Stimulated activated CD8-positive, alpha-beta memory T cell treated with anti-CD3 and anti-CD28 coated beads, Interleukin-2, amount 100 ng/mL, for 1 hour (primary cell): ENCODE measurements at places on chromosomes 16 and 17.

DNA sequence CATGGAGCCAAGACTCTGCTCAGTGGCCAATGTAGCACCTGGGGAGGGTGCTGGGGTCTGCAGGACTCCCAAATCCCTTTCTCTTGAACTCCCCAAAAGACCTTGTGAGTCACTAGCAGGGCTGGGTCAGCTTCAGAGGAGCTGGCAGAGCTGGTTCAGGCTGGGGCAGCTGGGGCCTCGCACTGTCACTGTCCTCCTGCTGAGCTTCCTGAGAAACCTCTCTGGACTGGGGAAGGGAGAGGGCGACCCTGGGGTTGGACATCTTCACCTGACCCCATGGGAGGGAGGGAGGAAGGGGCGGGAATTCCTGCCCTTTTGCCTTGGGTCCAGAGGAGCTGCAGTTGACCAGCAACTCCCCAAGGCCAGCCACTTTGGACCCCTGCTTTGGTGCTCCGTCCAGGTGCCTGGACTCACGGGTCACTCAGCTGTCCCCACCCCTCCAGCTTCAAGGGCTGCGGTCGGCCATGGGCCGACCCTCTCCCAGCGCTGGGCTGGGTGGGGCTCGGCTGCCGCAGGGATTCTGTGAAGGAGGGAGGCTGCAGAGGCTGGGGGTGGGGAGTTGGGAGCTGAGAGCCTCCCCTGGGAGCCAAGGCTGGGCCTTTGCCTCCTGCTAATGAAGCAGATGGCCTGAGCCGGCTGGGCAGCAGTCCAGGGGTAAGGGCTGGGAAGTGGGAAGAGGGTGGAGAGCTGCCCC is 9.2 kb downstream of the FMNL1 start:
- no peak for DNase-seq

DNA sequence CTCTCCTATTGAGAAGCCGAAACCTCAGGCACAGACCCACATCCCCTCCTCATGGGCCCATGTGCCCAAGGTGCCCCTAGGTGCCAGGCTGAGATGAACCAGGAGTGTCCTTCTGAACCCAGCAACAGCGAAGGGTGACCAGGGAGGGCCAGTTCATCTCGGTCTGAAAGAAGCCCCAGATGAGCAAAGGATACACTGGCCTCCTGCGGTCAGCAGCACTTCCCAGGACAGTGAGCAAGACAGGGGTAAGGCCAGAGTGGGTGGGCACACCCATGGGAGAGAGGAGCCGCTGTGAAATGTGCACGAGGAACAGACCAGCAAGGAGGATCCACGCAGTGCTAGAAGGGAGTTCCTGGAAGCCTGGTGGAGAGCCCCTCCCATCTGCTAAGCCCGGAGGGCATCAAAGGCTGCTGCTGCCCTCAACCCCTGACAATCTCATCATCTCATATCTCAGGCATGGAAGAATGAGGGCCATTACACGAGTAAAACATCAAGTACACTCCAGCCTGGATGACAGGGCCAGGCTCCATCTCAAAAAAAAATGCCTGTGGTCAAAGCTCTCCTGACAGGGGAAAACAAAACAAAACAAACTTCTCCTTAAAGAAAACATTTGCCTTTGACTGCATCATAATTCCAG is 3.3 kb upstream of the HBZ start:
- no peak for DNase-seq

GRCh38 chr17:44905006-44906000 is 6.1 kb upstream of the EFTUD2 start:
- no peak for DNase-seq

GRCh38 chr16:57476546-57477410 is 9.5 kb downstream of the DOK4 start:
- no peak for DNase-seq

- DNase-seq: no peak
These were observed 998 bp downstream of the ACD start for GRCh38 chr16:67658849-67659674.

DNA sequence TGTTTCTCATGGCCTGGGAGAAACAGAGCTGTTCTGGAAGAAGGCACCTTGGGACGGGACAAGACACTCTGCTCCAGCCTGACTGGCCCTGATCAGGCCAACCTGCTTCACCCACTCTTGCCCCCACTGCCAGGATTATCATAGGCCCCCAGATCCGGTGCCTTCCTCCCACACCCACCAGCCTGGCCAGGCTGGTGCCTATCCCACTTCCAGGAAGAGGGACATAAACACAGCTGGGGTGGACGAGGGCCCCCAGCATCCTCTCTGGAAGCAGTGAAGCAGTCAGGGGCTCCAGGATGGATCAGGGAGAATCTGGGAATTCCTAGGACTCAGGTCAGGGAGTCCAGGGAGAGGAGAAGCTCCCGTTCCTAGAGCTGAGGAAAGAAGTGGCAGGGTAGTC is 16.9 kb upstream of the ITGA3 start:
- no peak for DNase-seq

DNA sequence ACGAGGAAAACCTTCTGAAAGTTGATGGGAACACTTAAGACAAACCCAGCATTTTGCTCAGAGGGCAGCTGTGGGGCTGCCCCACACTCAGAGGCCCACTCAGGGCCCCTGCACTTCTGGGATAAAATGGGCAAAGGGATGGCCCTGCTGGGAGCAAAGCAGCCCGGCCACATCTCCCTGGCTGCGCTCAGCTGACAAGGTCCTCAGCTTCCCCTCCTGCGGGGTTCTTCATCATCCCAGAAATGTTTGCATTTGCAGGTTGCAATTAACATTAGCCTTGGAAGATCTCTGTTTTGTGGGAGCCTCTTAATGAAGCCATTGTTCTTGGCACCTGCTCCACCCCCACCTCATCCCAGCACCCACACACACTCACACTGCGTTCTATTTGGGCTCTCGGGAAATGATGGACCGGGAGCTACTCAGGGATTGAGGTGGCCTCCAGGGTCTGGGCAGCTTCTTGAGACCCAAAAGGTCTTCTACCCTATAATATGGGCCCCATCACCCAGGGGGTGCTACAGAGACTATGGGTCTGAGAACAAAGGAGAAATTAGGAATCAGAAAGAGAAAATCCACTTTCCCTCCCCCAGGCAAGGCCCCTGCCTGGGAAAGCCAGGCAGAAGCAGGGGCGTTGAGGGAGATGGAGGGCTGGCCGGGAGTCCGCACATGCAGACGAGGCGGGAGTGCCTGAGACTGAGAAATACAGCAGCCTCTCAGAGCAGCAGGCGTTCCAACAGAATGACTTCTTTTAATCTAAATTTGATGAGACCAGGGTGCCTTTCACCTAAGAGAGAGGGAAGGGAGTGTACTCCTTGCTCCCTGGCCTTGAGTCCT is 53.7 kb upstream of the RPL38 start:
- no peak for DNase-seq

DNA sequence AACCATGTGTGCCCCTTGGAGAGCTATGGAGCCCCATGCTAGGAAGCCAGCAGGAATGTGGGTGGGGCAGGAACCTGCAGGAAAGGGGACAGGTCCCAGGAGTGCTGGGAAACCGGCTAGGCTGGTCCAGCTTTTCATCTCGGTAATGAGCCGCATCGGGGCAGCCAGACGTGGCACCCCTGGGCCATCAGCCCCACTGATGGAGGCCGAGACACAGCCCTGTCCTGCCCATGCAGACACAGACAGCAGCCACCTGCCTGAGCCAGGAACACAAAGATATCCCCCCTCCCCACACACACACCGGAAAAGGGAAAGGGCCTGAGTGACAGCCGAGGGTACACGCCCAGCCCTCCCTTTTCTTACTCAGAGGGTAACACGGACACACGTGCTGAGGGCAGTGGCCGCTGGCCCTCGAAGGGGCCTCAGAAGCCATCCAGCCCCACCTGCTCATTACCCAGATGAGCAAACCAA is 18.1 kb downstream of the PPL start:
- DNase-seq: no peak

GRCh38 chr16:12885742-12886141 is 15.7 kb upstream of the SHISA9 start:
- DNase-seq: no peak

DNA sequence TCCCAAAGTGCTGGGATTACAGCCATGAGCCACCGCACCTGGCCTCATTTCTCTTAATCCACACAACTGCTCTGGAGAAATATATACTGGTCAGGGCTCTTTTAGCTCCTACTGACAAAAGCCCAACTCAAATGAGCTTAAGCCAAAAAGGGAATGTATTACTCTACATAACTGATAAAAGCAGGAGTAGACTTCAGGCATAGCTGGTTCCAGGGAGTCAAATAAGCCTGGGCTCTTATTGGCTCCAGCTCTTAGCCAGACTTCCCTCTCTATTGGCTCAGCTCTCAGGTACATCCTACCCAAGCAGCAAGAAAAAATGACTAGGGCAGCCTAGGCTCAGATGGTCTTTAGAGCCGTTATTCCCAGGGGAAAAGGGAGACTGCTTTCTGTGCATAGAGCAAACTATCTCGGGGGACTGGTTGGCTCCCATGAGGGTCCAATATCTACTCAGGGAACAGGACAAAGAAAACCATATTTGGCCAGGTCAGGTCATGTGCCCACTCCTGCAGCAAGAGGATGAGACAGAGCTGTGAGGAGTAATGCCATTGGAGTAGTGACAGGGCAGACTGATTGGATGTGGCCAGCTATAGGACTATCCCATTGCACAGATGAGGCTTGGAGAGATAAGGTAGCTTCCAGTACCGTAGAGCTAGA is 21.2 kb downstream of the TBX2 start:
- no peak for DNase-seq

- no peak for DNase-seq
These were observed 41.1 kb upstream of the CACNG3 start for GRCh38 chr16:24214992-24215391.

GRCh38 chr17:69499318-69499717 is 84.8 kb downstream of the MAP2K6 start:
- no peak for DNase-seq

- DNase-seq: no peak
These were observed 17.4 kb downstream of the MFSD11 start for GRCh38 chr17:76755285-76755684.

GRCh38 chr16:85901773-85902365 is 2.9 kb downstream of the IRF8 start:
- DNase-seq: no peak

DNA sequence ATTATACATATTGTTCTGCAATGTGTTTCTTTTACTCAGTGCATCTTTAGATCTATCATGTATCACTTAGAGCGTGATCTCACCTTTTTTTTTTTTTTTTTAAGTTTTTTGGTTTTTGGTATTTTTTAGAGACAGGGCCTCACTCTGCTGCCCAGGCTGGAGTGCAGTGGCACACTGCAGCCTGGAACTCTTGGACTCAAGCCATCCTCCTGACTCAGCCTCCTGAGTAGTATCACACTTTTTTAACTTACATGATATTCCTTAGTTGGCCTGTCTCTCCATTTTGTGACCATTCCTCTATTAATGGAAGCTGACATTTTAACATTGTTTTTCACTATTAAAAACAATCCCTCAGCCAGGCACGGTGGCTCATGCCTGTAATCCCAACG is 4.7 kb upstream of the MPO start:
- DNase-seq: no peak

DNA sequence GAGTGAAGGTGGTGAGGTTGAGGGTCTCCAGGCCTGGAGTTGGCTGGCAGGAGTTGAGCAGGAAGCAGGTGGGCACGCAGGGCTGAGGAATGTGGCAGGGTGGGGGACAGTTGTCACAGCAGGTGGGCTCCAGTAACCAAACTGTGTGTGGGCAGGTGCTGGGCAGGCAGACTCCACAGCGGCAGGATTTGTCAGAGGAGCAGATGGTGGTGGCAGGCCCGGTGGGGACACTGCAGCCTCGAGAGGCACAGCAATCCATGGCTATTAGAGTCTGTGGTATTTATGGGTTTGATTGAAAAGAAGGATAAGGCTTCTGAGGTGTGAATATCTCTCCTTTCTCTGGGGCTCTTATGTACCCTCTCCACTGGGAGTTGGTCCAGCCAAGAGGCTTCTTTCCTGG is at the start of gene KRTAP3-3:
KRTAP3-3 (minus strand) TSS at position 326 of the 400 bp plus-strand sequence; CDS start at position 259, 67 bp downstream.
- DNase-seq: no peak

DNA sequence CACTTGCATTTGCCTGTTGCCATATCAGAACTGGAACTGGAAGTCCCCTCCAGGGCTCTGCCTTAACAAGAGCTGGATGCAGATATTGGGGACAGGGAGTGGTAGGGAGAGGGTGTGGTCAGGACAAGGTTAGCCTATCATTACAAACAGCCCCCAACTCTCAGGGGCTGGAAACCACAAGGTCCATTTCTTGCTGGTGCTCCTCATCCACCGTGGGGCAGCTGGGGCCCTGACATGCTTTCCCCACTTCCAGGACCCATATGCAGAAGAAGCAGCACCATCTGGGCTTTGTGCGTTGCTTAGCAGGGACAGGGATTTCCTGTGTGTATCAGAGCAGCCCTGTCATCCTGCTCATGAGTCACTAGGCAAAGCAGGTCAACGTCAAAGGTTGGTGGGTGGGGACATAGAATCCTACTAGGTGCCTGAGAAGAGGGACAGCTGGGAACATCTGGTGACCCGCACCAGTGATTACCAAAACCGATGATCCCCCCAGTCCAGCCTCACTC is 26.9 kb downstream of the RGS9 start:
- DNase-seq: no peak
